ENCODE measurements at places on chromosomes 7 and 10.

- DNase-seq = no peak
Measured at GRCh38 chr7:2517026-2517425, 2.5 kb upstream of the LFNG start.

- DNase-seq = no peak
Measured at GRCh38 chr10:92969151-92969550, 91.4 kb upstream of the CYP26C1 start.

DNA sequence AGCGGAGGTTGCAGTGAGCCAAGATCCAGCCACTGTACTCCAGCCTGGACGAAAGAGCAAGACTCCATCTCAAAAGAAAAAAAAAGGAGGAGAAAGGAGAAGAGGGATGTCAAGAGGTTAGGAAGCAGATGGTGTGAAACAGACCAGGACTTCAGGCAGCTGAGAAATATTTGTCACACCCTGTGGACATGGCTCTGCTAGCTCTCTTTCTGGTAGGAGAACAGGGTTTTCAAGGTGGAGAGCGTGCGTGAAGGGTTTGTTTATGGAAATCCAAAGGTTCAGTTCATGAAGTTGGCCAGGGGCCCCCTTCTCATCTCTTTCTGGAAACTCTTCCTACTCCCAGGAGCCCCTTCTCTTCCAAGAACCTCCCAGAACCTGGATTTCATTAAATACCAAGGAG, 110.8 kb upstream of the GALNT17 start:
- DNase-seq = no peak

- no peak for DNase-seq
Measured at GRCh38 chr7:11170175-11170574, 196.5 kb downstream of the PHF14 start.

- DNase-seq = no peak
Measured at GRCh38 chr10:52801947-52802346, 29.4 kb upstream of the MBL2 start.

DNA sequence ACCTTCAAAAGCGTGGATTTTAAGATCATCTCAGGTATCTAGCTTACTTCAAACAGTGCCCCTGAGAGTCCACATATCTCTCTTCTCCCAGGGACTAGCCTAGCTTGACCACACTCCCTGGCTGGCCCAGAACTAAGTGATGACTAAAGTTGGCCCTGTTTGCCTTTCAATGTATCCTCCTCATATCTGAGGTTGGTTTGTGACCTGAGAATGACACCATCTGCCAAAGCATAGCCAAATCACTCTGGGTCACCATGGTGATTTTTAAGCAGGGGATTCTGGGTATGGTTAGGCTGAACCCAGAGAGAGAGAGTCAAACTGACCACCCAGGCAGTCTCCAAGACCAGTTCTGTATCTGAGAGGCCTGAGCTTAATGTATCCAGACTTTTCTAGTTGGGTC, 16.2 kb downstream of the CNNM1 start:
- no peak for DNase-seq

- no peak for DNase-seq
Measured at GRCh38 chr10:128187788-128188185, 61.6 kb upstream of the MKI67 start.

GRCh38 chr10:52965938-52966401, 193.4 kb upstream of the MBL2 start:
- no peak for DNase-seq

DNA sequence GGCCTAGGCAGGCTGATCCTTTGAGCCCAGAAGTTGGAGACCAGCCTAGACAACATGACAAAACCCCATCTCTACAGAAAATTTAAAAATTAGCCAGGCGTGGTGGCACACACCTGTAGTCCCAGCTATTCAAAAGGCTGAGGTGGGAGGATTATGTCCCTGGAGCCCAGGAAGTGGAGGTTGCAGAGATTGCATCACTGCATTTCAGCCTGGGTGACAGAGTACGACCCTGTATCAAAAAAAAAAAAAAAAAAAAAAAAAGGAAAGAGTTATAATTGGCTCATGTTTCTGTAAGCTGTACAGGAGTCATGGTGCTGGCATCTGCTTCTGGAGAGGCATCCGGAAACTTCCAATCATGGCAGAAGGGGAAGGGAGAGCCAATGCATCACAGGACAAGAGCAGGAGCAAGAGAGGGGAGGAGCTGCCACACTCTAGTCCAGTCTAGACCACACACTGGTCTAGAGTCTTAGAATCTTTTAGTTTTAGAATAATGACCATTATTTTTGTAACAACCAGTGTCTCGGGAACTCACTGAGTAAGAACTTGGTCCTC, 16.8 kb downstream of the DOCK1 start:
- DNase-seq = no peak

- no peak for DNase-seq
Measured at GRCh38 chr7:92717993-92718716, 118.2 kb downstream of the CDK6 start.

DNA sequence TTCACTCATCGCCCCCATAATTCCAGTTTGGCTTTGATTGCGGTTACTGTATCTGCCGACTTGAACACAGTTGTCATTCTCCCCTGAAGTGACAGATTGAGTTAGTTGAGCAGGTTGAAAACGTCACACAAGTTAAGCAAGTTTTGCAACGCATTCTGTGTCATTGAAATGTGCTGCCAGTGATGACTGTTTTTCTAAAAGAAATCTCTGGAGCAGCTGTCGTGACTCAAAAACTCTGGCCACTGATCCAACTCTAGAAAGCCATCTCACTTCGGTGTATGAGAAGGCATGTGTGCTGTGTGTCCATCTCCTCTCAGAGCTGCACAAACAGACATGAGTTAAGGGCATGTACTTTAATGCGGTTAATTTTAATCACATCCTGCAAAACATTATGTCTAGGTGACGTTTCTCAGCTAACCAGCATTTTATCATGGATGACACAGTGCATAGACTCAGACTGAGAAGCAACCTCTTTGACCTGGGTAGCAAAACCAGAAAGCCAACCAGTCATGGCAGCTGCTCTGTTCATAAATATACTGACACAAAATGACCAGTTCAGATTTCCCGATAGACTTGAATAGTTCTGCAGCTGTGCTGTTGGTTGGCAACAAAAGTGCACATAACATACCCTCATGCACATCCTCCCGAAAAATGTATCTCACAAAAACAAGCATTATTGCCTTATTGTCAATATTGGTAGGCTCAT, 69.3 kb downstream of the CSTF2T start:
- no peak for DNase-seq

- DNase-seq = no peak
Measured at GRCh38 chr10:92567952-92568600, 5.8 kb downstream of the IDE start.

DNA sequence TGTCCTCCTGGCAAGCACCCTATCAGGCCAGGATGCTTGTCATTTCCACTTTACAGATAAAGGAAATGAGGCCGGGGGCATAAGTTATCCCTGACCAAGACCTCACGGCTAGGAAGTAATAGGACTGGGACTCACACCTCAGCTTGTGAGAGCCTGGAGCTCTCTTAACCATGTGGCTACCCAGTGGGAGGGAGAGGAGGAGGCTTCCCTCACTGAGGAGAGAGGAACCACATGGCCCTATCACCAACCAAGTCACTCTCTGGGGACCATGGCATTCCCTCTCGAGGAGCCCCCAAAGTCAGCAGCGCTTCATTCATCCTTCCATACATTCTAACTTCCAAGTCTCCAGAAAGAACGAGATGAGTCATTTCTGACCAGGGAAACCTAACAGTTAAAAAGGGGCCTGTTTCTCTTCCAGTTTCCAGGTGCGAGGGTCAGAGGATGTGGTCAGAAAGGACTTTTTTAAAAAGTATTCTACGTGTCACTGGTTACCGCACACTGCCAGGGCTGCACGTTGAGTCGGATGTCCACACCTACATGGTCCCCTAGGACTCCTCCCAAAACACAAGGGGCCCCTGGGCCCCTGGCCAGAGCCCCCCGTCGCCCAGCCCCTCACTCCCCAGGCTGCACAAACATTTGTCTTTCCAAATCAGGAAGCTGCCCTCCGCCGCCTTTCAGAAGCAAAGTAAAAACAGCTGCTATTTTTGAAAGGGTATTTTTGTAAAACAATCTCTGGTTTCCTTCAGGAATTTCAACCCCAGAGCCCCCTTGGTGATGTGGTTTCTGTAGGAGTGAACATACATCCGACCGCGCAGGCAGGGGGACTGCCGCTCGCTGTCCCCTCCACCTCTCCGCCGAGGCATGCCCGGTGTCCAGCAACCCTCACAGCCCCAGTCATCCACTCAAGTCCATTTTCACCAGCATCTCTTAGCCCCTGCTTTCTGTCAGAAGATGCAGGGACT, 128.2 kb upstream of the CHST15 start:
- no peak for DNase-seq

DNA sequence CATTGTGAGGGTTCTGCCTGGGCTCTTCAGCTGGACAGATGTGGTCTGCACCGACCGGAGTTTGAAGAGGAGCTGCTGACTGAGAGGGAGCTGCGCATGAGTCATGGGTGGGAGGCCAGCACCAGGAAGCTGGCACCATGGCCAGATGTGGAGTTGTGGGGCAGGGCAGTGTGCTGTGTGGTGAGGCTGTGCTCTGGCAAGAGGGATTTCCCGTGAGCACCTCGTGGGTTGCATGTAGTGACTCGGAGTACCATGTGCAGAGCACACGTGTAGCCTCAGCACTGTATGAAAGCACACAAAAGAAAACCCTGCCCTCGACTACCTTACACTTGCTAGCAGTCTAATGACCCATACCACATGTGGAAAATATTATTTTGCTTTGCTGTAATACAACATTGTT, 103.4 kb downstream of the WNT2 start:
- no peak for DNase-seq

DNA sequence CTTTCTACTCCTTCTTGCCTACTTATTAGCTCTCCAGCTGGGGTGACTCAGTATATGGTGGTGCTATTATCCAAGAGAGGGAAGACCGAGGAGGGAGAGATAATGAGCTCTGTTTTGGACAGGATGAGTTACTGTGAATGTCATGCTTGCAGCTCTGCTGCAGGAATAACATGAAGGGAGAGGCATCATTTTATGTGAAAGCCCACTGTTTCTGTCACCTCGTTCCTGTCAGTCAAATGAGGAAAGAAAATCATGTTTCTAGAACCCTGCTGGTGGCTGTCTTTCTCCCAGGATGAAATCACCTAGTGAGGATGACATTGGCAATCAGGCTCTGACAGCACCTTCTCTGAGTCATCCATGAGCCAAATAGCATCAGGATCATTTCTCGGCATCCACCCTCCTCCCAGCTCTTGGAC, 1291.6 kb upstream of the AUTS2 start:
- DNase-seq = no peak

DNA sequence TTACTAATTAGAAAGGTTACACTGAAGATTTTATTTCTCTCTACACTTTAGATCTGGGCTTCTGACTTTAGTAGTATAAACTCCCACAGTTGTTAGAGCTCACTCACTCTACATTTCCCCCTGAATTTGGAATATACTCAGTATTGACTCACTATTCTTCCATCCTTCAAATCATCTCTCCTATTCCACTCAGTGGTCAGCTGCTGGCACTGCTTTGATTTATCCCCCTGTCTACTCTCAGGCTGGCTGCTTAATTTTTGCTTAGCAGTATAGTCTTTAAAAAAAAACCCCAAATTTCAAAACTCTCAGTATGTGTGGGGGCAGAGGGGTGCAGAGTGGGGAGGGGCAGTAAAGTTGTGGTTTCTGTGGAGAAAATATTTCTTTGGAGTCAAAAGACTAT, 68.9 kb downstream of the CDK6 start:
- no peak for DNase-seq

DNA sequence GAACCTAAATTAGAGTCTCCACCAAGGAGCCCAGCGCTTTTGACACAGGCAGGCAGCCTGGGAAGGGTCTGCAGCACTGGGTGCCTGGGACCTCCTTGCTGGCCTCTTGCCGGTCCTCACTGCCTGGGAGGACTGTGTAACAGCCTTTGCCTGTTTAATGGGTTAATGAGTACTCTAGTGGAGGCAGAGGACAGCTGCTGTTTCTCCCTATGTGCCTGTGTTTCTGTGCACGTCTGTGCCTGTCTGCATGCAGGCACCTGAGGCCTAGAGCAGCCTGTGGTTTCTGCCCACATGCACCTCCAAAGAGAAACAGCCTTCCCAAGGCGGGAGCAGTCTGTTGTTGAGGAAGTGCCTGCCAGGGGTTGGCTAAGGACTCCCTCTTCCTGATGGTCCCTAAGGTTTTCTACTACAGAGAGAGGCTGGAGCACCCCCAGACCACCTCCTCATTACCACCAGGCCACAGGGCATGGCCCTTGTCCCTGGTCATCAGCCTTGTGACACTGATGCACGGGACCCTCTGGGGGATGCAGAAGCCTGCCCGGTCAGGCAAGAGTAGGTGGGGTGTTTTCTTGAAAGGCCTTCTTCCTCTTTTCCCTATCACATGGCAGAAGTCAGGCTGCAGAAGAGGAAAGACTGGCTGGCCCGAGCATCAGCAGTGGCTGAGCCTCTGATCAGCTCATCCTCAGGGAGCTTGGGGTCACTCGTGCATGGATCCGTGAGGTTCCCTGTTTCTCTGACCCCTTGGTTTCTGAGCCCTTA, 14.2 kb downstream of the SLC29A3 start:
- no peak for DNase-seq

DNA sequence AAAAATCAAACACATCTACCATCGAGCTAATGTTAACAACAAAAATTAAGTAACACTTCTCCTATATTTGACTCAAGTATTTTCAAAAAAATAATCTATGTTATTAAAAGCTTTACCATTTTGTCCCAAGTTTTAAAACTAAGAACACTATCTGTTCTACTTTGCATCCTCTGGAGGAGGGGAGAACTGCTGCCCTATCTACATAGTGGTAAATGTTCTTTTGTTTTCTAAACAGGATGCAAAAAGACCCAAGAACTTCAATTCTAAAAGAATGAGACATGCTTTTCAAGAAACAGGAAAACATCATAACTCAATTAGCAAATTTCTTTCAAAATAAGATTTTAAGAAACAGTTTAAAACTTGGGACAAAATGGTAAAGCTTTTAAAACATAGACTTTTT, 14.8 kb downstream of the SLC26A3 start:
- DNase-seq = no peak

DNA sequence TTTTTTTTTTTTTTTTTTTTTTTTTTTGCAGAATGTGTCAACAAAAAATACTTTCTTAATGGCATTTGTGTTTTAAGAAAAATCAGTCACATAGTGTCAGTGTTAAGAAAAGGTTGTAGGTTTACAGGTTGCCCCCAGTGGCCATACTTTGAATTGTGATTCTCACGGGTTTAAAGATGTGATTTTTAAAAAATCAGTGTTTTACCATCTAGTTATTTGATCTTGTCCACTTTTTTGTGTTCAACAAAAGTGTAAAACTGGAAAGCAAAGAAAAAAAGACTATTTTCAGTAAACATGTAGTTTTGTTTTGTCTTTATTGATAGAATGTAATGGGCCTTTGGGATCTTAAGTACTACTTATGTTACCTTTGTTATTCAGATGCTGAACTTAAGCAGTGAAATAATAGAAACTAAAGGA, 25.7 kb downstream of the SUV39H2 start:
- DNase-seq = no peak

GRCh38 chr10:58091886-58092285, 175.8 kb downstream of the IPMK start:
- no peak for DNase-seq

Data from NCI-H1930 (cell line).